ENCODE measurements at places on chromosomes 4 and X. TPM values are rescaled to one million over a fixed set of nuclear protein-coding genes. Genes with fewer than 3 reads are reported as not detected.

KLHL4 gene
- polyA plus RNA-seq, result 4.7 TPM

TBX22 gene
- polyA plus RNA-seq, result not detected

XKRX gene
- polyA plus RNA-seq, result not detected

AFM gene
- polyA plus RNA-seq, result not detected

TCP11X2 gene
- polyA plus RNA-seq, result 0.12 TPM

SNX25 gene
- 6.4 TPM for polyA plus RNA-seq

ASB5 gene
- polyA plus RNA-seq, result not detected

WNK3 gene
- 32.8 TPM for polyA plus RNA-seq

OTUD4 gene
- polyA plus RNA-seq, result 13.5 TPM

CXorf51A gene
- not detected for polyA plus RNA-seq

UNC5C gene
- polyA plus RNA-seq, result 0.56 TPM

KLHL13 gene
- 15.7 TPM for polyA plus RNA-seq

All from neural cell (in vitro differentiated cells).